NT2/D1 (cell line): ENCODE measurements at places on chromosomes 11 and 22.

- DNase-seq: no peak
Measured at GRCh38 chr22:38638728-38639127, 17.5 kb downstream of the FAM227A start.

DNA sequence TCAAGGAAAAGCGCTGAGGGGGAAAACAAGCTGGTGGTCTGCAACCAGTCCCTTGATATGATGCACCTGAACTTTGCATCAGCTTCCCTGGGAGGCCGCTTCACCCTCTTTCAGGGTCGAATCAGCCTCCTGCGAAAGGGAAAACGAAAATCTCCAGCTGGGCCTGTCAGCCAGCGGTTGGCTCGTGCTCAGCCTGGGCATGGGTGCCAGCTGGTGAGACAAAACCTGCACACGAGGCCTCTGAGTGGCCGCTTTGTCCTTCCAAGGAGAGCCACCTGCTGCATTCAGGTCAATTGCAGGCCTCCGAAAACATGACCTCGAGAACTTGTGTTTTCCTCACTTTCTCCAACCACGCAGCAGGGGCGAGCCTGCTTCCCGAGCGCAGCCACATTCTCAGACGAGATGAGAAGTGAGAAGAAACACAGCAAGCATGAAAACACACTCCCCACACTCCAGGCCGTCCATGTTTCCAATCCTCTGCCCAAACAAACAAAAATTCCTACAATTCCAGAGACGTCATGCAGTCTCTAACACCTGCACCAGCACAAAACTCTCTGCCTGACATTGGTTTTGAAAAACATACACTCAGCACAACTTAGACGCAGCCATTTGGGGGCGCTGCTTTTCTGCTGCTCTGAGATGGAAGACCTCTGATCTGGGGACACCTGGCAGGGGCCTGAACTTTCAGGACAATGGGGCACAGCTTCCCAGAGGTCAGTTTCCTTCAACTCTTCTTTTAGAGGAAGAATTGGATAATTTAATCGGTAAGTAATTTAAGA lies 77.1 kb downstream of the DHCR7 start:
- DNase-seq: peak; percentile 3

DNA sequence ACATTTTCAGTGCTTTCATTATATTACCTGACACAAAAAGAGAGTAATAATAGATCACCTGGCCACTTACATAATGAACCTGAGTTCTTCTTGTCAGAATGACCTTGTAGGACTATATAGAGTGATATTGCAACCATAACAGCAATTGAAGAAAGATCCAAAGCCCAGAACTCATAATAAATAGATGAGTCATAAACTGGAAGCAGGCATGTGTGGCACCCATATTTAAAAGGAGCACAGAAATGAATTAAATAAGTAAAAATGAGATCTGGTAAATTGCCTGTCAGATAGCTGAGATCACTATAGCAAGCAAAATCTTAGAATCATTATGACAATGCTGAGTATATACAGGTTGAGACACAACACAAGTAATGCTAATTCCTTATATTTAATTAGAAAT lies 331.8 kb downstream of the AASDHPPT start:
- no peak for DNase-seq

DNA sequence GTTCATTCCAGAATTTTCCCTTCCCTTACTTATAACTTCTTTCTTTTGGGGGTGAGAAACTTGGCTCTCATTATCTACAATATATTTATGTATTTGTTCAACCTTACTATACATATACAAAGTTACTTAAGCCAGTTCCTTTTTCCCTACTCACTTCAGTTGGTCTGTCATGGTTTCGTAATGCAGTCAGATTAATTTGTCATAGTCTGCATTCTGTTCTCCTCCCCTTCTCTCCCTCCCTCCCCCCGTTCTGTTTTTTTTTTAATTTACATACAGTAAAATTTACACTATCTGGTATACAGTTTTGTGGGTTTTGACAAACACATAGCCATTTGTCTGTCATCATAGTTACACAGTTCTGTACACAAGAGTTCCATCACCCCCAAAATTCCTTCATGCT lies 71.8 kb upstream of the ADORA2A start:
- no peak for DNase-seq

DNA sequence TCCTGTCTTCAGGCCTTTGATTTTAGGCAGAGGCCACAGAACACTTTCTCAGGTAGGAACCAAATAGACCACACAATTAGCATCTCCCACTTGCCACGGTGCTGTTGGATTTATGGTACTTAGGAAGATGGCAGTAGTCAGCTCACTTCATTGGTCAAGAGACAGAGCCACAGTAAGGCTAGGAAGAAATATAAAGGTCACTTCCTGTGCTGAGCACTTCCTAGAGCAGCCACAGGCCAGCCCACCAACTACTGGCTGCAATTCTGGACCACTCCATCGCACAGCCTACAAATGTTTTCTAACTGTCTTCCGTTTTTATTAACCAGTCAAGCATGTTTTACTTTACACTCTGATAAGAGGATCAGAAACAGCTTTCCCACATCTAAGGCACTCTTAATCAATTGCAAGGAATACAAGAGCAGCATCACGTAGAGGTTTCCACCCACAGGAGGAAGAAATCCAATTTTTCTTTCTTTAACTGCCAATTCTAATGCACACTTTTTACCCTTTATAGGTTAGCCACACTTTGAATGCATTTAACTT lies 54.7 kb downstream of the ABTB2 start:
- no peak for DNase-seq

DNA sequence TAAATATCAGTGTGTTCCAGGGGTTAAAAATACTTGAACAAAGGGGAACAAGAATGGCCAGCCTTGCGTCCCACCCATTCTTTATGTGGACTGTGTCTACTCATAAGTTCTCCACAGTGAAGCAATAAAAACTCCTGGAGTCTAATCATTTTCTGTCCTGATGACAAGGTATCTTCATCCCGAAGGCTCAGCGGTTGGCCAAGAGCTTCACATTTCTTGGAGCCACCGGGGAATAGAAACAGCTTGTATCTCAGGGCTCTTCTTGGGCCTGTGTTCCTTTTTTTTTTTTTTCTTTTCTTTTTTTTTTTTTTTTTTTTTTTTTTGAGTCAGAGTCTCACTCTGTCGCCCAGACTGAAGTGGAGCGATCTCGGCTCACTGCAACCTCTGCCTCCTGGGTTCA lies 36.8 kb upstream of the ADORA2A start:
- no peak for DNase-seq

DNA sequence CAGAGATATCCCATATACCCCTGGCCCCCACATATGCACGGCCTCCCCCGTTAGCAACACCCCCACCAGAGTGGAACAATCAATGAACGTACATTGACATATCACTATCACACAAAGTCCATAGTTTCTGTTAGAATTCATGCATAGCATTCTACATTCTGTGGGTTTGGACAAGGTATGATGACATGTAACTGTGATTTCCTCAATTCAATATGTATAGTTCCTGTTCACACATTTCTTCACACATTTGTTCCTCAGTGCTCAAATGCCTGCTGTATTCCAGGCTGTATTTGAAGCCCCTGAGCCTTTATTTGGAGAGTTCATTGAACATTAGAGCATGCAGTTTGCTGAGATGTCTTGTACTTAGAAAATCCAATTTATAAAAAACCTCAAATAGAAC lies 69.9 kb downstream of the PTPRJ start:
- DNase-seq: no peak

GRCh38 chr11:17883946-17884345 lies 128.9 kb downstream of the SERGEF start:
- DNase-seq: no peak

GRCh38 chr11:111361874-111362273 lies 17.2 kb downstream of the POU2AF1 start:
- DNase-seq: no peak

DNA sequence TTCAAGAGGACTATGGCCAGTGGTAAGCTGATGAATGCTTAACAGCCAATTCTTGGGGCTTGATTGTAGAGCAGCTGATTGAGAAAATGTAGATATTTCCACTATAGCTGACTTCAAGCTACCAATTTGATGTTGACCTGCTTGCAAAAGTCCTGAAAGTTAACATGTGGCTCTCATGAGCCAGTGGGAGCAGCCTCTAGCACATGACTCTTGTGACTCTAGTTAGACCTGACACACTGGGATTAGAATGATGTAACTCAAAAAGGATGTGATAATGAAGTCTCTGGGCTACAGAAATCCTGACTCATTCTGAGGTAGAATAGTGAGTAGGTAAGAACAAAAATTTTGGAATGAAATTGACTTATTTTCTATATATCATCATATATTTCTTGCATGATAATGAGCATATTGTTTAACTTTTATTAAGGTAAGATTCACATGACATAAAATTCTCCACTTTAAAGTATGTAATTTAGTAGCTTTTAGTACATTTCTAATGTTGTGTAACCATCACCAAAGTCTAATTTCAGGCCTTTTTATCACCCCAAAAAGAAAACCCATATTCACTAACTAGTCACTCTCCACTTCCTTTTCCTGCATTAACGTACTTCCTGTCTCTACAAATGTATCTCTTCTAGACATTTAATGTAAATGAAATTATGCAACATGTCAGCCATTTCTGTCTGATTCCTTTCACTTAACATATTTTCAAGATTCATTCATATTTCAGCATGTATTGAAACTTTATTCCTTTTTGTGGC lies 16.1 kb upstream of the OR52H1 start:
- no peak for DNase-seq

- no peak for DNase-seq
Measured at GRCh38 chr11:10539339-10539738, 1.6 kb downstream of the RNF141 start.

- DNase-seq: no peak
Measured at GRCh38 chr11:12287374-12288211, 89.8 kb upstream of the PARVA start.

GRCh38 chr11:528815-529727 lies 6.3 kb downstream of the HRAS start:
- no peak for DNase-seq

DNA sequence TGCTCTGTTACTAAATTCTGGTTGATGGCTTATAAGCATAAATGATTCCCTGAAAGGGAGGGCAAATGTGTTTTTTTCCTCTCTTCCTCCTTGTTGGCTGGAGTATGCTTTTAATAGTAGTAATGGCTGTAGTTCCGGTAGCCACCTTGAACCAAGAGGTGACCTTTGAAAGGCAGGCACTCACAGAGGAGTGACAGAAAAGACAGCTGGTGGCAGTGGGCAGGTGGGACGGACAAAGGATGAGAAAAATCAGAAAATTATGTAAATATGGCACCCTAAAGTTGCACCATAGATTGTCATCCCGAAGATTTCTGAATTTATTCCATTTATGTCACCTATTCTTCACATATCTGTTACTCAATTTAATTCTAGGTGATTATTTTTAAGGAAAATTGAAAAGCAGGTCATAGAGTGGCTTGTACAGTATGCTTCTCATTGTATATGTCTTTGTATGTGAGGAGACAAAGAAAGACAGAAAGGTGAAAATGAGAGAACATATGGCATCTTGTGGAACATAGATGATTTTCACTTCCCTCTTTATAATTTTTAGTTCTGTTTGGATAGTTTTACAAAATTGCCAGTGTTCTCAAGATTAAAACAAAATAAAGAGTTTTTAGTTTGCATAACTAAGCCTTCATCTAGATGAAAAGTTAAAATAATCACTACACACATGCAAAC lies 17.0 kb downstream of the CASP12 start:
- no peak for DNase-seq

DNA sequence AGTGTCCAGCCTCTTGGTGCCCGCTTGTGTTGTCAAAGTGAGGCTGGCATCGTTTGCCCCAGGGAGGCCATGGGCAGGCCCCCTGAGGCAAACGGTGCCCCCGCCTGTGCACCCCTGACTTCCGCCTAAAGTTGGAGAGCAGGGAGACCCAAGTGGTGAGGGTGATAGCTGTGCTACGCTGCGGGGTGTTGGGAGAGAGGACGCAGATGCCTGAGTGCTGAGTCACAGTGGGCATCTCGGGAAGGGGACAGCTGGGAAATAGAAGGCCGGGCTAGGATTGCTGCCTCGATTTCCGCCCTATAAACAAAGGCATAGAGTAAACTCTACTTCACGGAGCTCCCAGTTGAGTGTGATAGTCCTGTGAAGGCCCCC lies 5.8 kb downstream of the GRIK4 start:
- no peak for DNase-seq

DNA sequence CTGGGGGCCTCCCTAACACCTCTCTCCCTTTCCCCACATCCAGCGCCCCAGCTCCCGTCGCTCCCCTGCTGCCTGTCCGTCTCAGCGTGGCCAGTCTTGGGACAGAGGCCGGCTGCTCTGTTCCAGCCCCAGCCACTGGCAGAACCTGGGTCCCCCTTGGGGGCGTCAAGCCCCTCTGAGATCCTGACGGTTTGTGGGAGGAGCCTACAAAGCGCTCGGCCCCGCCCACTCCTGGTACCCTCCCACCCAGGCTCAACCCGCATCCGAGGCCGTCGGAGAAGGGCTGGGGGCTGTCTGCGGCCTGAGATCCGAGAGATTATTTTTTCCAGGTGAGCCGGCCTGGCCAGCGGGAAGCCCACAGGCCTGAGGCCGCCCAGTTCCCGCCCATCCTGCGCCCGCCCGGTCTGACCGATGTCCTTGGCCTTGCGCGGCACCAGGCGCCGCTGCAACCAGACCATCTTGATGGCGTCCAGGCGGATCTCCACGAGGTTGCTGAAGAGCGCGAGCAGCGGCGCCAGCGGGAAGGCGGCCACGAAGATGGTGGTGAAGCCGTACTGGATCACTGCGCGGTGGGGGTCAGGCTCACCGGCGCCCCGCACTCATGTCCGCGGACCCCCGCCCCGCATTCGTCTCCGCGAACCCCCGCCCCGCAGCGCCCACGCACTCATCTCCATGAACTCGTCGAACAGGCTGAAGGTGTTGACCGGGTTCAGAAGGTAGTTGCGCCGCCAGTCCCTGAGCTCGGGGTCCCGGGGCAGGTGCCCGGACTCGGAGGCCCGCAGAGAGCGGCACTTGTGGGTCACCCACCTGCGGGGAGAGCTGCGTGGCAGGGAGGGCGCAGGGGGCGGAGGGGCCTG lies 5.5 kb upstream of the SIGIRR start:
- no peak for DNase-seq

DNA sequence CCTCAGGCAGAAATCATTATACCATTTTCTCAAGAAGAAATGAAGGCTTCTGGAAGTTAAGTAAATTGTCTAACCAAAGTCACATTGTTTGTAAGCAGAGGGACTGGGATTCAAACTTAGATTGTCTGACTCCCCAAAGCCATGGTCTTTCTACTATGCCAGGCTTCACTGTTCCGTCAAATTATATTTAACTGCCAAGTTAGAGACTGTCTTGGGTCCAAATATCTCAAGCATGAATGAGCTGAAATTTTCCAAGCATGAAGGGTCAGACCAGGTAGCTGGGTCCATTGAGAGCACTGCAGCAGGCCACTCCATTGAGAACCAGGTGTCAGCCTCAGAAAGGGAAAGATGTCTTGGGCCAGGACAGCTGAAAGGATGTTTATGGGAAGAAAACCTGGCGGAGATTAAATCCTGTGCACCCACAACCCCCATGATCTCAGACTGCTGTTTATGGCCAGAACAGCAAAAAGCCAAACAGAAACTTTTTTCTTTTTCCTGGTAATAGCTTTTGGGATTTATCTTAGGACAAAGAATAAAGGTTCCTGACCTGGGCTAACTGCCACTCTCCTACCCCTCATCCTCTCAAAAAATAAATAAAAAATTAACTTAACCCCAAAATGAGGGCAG lies 612.3 kb downstream of the INSC start:
- DNase-seq: no peak
